Anterior cingulate cortex (tissue), 58 donors: ENCODE measurements at places on chromosomes 7 and 10.
A peak's percentile ranks its signal among the peaks of the same experiment; 100 is the strongest.

- no peak for DNase-seq
Observed at GRCh38 chr10:33278198-33278597, 56.3 kb downstream of the NRP1 start.

- DNase-seq, result no peak
Observed at GRCh38 chr10:25029519-25029918, 13.1 kb downstream of the THNSL1 start.

GRCh38 chr10:33347211-33347610, 12.7 kb upstream of the NRP1 start:
- DNase-seq, result no peak

DNA sequence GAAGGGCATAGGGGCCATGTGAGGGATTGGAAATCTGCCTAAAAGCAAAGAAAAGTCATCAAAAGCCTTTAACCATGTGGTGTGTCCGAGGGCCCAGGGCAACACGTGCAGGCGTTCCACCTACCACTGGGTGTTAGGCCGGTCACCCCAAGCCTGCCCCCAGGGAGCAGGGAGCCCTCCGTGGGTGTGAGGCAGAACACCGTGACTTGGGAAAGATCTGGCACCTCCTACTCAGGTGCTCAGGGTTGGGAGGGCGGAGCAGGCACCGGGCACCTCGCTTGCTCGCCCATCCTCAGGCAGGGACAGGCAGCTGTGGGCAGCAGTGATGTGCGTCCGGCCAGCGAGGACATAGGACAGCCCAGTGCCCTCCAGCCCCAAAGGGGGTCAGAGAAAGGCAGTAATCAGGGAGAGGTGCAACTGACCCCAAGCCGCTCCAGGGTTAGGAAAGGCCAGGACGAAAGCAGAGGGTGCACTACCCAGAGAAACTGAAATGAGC, 80.7 kb upstream of the CHST15 start:
- DNase-seq, result no peak

DNA sequence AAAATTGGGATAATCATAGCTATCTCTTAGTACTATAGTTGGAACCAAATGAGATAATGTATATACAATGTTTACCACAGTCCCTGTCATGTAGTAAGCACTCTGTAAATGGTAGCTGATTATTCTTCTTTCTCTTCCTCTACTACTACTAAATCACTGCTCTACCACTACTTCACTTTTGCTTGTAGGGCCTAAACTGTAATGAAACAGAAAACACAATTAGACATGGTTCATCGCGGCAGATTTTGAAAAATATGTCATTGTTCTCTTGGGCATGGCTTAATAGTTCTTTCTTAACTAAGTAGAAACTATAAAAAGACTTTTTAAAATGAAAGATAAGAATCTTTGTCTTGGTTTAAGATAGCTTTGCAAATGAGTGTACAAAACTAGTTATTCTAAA, 34.9 kb downstream of the R3HCC1L start:
- no peak for DNase-seq

- DNase-seq, result no peak
Observed at GRCh38 chr10:126349101-126349500, 39.2 kb downstream of the ADAM12 start.

DNA sequence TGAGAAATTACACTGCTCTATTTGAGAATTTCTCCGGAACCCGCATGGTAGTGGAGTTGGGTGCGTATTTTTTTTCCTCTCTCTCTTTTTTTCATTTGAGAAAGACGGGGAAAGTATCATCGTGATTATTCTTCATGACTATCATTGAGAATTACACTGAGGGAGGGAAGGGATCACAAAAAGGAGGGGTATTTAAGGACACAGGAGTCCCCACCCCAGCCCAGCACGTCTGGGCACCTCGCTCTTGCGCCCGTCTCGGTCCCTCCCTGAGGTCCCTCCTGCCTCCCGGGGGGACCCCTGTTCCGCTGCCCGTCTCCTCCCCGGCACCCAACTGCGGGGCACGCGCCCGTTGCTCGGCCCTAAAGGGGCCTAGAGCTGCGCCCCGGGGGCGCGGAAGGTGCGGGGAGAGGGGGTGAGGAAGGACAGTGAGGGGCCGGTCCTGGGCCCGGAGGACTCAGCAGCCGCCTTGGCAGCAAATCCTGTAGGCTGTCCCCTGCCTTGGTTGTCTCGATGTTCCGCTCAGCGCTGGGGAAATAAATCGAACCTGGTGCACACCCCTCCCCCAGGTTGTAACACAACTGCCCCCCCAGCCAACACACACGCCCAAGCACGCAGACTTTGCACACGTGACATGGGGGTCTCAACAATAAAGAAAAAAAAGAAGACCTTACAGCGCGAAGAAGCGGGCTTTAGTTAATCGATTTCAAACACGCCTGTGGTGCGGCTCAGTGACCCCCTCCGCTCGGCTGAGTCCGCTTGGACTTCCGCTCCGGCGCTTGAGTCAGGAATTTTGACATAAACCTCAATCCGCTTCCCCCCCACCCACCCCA, 18.6 kb upstream of the GATA3 start:
- no peak for DNase-seq

DNA sequence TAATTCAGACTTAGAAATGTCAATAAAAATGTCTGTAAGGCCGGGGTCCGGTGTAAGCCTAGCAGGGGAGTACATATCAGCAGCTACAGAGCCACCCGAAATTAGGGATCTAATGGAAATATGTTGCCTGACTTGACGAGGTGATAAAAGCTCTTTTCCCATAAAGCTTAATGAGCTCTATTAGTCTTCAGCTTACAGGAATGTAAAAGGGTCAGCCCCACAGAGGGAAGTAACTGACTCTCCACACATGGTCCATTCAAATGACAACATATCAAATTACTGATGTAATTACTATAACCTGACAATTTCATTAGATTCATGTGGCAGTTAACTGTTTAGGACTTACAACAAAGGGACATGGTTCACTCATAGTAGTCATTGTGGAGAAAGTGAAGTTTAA, 62.3 kb downstream of the ATE1 start:
- no peak for DNase-seq

- DNase-seq, result no peak
Observed at GRCh38 chr10:4136121-4136520, 351.1 kb upstream of the KLF6 start.

DNA sequence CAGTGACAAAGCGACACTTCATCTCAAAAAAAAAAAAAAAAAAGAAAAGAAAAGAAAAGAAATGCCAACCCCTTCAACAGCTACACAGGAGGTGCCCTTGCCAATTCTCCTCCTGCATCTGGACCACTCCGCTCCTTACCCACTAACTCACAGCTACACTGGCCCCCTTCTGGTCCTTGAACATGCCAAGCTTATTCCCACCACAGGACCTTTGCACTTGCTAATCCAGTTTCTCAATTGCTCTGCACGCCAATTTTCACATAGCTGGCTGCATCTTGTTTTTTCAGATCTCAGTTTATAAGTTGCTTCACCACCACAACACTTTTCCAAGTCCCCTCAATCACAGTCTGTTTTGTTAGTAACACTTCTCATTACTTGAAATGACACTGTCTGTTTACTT, 5.5 kb downstream of the PDAP1 start:
- no peak for DNase-seq

- no peak for DNase-seq
Observed at GRCh38 chr10:18968159-18968558, 80.4 kb upstream of the MALRD1 start.

DNA sequence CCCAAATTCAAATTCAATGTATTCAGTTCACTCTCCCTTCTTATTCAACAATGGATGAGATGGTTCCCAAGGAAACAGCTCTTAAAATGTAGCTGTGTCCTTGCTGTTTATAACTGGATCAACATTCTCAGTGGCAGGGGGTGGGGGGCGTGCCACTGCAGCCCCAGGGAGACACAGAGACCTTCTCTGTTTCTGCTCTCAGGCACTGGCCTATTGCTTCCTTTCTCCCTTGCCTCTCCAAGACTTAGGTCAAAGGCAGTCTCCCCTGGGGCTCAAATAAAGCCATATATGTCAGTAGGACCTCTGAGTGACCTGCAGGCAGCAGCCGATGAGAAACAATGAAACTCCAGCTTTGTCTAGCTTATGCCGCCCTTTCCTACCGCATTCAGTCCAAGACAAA, 20.7 kb downstream of the VSTM4 start:
- DNase-seq, result no peak

GRCh38 chr7:134798155-134798554, 18.7 kb downstream of the CALD1 start:
- no peak for DNase-seq

DNA sequence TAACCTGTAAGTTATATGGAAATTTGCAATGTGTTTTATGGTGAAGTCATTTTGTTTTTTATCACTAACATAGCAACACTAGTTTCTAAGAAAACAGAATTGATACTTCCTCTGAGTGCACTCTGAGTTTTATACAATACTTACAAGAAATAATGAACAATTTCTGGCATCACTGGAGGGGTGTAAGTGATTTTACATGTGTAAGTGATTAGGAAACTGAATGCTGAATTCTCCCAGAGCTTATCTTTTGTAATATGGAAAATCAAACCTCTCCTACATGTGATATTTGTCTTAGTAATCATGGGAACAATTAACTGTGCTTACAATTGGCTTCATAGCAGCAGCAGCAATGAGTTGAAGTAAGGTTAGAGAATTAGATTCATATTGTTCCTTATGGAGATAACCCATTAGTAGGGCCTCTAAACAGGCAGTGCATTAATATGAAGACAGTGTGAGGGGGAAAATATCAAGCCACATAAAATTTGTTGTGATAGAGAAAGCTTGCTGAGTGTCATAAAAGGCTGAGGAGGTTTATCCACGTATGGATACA, 37.4 kb downstream of the SEMA3C start:
- no peak for DNase-seq

DNA sequence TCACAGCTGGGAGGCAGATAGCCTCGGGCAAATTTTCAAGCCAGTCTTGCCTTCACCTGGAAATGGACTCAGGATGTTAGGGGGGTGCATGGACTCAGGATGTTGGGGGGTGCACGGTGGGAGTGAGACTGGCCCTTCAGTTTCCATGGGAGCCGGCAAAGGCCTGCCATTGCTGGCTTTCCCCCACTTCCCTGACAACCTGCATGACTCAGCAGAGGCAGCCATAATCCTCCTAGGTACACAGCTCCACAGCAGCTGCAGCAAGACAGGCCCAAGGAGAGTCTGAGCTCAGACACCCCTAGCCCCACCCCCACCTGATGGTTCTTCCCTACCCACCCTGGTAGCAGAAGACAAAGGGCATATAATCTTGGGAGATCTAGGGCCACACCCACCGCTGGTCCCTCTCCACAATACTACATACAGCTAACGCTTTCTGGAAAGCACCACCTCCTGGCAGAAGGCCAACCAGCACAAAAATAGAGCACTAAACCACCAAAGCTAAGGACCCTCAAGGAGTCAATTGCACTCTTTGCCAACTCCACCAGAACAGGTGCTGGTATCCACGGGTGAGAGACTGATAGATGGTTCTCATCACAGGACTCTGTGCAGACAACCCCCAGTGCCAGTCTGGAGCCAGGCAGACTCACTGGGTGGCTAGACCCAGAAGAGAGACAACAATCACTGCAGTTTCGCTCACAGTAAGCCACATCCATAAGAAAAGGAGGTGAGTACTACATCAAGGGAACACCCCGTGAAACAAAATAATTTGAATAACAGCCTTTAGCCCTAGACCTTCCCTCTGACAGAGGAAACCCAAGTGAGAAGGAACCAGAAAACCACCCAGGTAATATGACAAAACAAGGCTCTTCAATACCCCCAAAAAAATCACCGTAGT, 18.3 kb downstream of the C7orf25 start:
- no peak for DNase-seq

- no peak for DNase-seq
Observed at GRCh38 chr10:83753490-83753889, 385.8 kb upstream of the GHITM start.

- DNase-seq, result no peak
Observed at GRCh38 chr7:5596046-5596895, 172.6 kb upstream of the TNRC18 start.

- DNase-seq, result no peak
Observed at GRCh38 chr7:28473571-28474281, 61.4 kb downstream of the CREB5 start.

DNA sequence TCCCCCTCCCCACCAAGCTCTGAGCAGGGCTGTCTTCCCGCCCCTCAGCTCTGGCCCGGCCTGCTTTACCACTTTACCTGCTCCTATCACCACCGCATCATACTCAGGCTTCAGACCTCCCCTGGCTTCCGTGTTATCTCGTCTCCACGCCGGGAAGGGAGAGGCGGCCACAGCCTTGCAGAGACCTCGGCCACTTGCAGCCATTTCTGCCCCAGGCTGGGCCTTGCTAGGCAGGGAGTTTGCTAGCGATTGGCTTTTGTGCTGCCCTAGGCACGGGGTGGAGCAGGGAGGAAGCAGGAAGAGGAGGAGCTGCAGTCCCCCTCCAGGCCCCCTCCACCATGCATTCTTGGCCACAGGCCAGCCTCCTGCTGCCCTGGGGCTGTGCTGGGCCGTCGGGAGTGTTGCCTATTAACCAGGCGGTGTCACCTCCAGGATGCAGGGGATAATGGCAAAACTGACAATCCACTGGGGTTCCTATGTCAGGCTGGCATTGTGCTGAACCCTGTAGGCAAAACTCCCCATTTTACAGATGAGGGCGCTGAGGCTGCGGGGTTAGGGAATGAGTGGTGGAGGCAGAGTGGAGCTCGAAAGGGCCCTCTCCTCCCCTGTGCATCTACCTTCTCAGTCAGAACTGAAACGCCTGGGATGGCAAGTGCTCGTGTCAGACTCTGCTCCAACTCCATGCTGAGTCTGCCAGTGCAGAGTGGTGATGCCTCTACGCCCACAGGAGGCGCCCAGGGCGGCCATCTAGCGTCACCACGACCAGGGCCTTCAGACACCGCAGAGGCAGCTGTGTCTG, at the start of gene PYROXD2:
Gene PYROXD2, minus strand, starts transcription at position 251 of the 799 bp plus-strand sequence. Its CDS starts 47 bp downstream, at position 204.
- peak; percentile 24 for DNase-seq

- DNase-seq, result no peak
Observed at GRCh38 chr10:97596101-97597082, 6.9 kb downstream of the C10orf62 start.

- DNase-seq, result no peak
Observed at GRCh38 chr10:32050177-32050576, 6.0 kb downstream of the KIF5B start.

GRCh38 chr10:100637785-100638184, 102.0 kb downstream of the HIF1AN start:
- DNase-seq, result no peak

DNA sequence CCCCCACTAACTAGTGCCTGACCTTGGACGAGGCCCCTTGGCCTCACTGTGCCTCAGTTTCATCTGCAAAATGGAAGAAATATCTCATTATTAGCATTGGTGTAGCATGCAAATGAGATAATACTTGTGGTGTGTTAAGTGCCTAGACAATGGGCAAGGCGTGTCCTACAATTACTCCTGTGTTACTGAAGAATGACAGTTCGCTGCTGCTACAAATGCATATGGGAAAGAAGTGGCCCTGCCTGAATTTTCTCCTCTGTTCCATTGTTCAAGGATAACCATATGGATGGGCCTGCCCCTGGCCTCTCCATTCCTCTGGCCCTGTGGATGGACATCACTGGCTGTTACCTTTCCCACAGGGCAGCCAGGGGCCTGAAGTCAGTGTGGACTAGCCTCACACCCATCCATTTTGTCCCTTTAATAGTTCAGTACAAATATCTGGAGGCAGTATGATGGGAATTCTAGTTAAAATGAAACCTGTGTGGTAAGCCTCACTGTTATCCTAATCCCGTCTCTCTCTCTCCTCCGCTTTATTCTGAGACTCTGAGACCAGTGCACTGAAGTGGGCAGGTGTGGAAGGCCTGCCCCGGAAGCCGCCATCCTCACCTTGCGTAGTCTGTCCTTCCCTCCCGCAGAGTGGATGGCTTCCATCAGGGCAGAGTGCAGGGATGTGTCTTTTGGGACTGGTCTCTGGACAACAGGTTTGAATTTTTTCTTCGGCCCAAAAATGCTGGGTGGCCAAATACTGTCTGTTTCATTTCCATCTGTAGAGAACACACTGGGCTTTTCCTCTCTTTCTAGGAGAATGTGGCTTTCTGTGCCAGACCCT, 244.6 kb upstream of the GRB10 start:
- no peak for DNase-seq

GRCh38 chr10:8889538-8889937, 835.0 kb downstream of the GATA3 start:
- DNase-seq, result no peak
